ENCODE measurements at places on chromosomes 3 and 15.

GRCh38 chr3:16482770-16483531 lies 30.5 kb downstream of the RFTN1 start:
- no peak for DNase-seq

- no peak for DNase-seq
Observed at GRCh38 chr3:194447161-194447560, 39.6 kb downstream of the ATP13A3 start.

DNA sequence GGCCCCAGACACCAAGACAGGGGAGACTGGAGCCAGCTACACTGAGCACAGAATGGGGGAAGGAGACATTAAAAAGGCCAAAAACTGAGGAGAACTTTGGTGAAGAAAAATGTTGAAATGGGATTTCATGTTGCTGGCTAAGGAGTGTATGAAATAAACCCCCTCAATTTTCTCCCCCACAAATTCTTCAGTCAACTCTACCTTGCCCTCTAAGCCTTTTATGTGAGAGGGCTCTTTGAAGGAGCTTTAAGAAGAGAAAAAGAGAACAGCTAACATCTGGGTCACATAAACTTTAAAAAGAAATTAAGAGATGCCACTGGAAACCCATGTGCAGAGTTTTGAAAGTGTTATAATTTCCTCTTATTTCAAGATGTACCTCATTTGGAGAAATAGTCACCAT lies 88.6 kb downstream of the ATP8B4 start:
- no peak for DNase-seq

- no peak for DNase-seq
Observed at GRCh38 chr3:182305881-182306665, 487.2 kb upstream of the ATP11B start.

DNA sequence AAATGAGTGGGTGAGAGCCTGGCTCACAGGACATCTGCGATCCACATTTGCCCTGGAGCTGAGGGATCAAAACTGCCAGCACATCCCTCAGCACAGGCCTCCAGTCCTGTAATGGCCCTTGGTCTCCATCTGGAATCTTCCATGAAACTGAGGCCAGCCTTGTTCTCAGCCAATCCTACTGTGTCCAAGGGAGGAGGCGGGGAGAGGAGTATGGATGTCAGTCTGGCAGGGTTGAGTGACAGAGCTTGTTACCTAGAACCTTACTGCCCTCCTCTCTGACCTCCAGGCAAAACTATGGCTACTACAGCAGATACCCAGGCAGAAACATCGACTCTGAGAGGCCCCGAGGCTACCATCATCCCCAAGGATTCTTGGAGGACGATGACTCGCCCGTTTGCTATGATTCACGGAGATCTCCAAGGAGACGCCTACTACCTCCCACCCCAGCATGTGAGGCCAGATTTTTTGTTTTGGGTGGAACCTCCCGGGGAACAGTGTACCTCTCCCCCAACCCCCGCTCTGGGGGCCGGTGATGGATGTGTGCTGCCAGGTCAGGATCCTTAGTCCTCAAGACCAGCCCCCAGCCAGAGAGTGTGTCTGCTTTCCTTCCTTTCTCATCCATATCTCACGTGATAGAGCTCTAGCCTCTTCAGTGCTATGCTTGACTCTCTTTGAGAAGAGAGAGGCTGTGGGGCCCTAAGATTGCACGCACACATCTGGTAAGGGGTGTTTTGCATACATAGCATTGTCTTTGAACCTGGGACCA lies 41.3 kb downstream of the CHDH start:
- no peak for DNase-seq

DNA sequence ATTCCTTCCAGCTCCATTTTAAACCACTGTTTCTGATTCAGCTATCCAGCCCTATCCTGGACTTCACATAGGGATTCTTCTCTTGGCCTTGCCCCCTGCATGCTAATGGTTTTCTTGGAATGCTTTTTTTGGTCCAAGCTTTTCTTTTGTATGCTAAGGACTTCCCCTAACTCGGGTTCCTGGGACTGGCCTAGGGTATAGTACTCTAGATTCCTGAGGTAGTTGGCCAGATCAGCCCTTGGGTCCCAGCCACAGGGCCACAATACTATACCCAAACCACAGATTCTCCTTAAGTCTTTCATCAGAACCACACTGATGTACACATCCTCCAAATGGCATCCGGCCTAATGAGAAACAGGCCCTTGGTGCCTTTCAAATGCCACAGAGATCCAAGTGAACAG lies 2.8 kb downstream of the FYCO1 start:
- no peak for DNase-seq

- no peak for DNase-seq
Observed at GRCh38 chr3:145865399-145866018, 295.5 kb downstream of the PLOD2 start.

DNA sequence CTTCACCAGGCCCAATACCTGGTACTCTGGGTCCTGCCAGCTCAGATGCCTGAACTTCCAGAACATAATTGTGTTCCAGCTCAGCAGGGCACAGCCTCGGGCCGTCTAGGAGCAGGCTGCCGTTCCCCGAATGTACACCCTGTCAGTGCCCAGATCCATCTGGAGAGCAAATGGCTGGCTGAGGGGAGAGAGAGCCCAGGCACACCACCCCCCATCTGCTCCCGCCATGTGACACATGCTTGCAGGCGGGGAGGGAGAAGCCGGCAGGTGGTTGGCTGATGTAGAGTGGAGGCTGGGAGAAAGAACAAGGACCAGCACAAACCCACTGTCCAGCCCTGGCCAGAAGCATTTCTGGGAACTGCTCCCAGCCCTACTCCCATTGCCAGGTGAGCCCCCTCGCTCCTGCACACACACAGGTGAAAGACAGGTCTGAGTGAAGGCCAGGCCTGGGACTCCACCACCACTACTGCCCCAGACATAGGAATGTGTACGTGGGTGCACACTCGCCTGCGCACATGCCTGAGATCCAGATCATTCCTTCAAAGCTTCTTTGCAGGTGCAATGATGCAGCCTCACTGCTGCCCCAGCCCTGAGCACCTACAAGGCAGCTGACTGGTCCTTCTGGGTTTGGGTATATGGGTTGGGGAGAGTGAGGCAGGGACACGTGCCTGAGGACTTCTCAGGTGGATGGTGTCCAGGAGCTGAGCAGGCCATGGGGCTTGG lies 53.5 kb downstream of the SEMA5B start:
- no peak for DNase-seq

DNA sequence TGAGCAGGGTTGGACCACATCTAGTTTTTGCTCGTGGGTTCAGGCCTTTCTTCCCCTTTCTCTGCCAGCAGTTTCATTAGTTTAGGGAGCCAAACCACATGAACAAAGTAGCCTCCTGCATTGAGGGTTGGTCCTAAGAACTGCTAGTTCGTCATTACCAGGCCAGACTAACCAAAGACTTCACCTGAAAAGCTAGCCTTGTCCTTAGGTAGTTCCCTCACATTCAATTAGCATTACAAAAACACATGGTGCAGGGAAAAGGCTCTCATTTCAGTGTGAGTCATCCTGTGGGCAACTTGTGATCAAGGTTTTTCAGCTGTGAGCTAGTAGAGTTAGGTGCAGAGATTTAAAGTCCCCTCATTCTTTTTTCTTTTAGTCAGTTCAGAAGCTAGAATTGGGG lies 279.3 kb upstream of the CTNNB1 start:
- DNase-seq, result no peak

GRCh38 chr3:56691165-56692000 lies 8.3 kb upstream of the TASOR start:
- no peak for DNase-seq

DNA sequence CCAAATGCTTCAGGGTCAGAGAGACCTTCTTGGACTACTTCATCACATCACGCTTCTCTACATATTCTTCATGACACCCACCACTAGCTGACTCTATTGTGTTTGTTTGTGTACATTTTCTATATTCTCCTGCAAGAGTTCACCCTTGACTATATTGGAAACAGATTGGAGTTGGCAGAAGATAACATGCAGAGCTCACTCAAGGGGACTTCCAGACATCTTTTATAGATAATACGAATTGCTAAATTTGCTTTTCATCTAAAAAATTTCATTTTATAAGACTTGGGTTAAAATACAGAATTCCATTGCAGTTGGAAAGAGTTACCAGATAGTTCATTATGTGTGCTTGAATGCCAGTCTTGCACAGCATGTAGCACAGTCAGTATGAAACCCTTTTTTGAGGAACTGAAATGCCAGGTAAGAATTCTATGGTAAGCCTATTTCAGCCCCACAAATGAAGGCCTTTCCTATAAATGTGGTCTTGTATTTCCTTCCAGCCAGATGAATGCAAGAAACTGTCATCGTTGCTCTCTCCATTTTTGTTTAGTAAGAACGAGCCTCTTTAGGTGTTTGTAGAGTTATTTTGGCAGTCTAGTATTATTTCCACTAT lies 177.6 kb downstream of the GHSR start:
- no peak for DNase-seq

DNA sequence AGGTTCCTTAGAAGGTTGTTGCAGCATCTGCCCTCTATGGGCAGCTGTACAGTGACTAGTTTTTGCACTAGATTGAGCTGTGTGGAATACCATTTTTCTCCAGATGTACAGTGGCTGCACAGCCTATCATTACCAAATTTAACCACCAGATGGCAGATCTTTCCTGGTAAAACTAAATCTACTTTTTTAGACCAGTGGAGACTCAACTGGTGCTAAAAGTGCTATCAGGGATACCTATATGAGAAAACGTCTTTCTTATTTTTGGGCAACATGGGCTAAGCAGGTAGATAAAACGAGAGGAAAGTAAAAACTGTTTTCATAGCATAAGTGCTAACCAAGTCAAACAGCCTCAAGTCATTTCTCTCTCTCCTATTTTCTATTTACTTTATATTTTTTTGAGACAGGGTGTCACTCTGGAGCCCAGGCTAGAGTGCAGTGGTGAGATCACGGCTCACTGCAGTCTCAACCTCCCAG lies 21.2 kb downstream of the IGSF10 start:
- peak; percentile 85 for DNase-seq

- no peak for DNase-seq
Observed at GRCh38 chr3:178969004-178969700, 102.5 kb downstream of the ZMAT3 start.

DNA sequence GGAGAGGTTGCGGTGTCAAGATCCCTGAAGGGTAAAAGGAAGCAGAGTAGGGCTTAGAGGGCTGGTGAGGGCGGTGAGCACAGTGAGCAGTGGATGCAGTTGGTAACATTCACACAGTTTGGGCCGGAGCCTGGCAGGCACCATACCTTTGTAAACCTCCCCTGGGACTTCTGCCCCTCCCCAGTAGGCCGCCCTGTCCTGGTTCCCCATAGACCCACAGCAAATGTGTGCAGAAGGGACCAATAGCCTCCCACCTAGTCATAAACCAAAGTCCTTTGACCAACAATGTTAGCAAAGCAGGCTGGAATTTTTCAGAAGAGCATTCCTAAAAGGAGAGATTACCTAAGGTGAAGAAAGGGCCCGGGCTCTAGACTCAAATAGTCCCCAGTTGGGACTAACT lies 1.7 kb upstream of the PHGR1 start:
- DNase-seq, result no peak

DNA sequence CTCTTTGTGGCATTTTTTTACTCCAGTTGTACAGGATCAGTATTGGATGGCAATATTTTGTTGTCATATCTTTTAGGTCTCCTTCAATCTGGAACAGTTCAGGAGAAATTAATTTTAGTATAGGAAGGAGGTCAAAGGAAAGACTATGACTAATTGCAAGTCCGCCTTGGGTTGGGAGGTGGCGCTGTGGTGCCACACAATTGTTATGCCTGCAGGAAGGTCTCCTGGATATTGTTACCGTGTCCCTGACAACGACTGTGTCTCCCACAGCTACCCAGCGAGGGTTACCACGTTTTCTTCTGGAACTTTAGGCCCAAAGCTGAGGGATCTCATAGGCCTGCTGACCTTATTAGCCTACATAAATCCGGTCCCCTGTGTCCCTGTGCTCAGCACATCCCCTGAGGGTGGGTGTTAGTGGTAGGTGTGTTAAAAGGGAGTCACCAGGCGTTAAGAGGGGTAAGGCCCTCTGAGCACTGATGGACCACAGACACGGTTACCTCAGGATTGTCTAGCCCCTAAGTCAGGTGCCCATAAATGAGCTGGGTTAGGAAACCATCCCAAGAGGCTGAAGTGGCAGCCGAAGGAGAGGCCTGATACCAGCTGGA lies 31.5 kb downstream of the KCNAB1 start:
- DNase-seq, result peak; percentile 75

- no peak for DNase-seq
Observed at GRCh38 chr3:141255846-141256261, 24.2 kb downstream of the PXYLP1 start.

- no peak for DNase-seq
Observed at GRCh38 chr3:157199841-157200240, 39.9 kb upstream of the CCNL1 start.

- no peak for DNase-seq
Observed at GRCh38 chr15:36428102-36428845, 151.2 kb upstream of the CDIN1 start.

- no peak for DNase-seq
Observed at GRCh38 chr3:14188041-14188754, 9.6 kb downstream of the LSM3 start.

DNA sequence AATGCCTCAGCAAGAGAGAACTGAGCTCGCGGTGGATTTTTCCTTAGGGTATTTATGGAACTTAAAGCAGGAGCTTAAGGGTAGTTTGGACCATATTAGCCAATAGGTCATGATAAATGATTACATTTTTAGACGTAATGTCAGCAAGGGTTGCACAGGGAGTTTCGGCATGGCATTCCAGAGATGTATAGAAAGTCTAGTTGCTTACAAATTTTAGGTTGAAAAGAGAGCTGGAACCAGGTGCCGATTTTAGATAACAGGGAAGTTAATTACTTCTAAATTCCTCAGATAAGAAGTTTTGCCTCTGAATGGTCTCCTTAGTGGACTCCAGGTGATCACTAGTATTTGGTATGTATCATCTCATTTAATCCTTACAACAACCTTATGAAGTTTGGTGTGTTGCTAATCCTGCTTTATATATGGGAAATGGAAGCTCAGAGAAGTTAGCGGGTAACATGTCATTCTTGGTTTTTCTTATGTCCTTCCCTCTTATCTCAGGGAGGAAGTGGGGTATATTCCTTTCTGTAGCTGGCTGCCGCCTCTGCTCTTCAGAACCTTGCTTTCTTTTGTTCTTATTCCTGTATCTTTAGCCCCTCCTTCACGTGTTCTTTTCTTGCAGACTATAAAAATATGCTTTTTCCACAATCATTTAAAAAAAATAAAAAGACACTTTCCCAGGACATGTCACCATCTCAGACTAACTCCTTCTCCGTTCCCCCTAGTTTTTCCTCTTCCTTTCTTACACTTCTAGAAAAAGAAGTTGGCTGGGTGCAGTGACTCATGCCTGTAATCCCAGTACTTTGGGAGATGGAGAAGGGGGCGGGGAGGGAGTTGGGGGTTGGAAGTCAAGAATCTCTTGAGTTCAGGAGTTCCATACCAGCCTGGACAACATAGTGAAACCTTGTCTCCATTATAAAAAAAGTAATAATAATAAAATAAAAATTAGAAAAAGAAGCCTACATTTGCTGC lies 25.7 kb downstream of the IQGAP1 start:
- DNase-seq, result peak; percentile 42

- DNase-seq, result no peak
Observed at GRCh38 chr3:193874512-193874911, 261.4 kb upstream of the HES1 start.

GRCh38 chr3:16012086-16012485 lies 162.4 kb upstream of the GALNT15 start:
- no peak for DNase-seq
